Endothelial cell of umbilical vein (primary cell): ENCODE measurements at places on chromosomes 4 and X.

GRCh38 chrX:150406596-150406995 lies 43.5 kb downstream of the MAMLD1 start:
- no peak for DNase-seq

DNA sequence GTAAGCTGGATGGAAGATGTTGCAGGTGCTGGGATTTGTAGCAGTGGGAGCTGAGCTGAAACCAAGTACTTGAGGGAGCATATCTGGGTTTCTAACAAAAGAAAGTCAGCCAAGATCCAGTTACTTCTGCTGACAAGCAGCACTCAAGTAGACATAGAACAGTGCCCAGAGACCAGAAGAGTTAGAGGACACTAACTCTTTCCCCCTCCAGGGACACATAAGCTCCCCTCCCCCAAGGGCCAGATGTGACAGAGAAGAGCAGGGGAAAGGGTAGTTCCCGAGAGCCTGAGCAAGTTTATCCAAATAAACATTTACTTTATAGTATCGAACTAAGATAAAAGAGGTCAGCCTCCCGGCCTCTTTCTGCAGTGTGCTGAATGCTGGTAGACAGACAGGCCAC lies 12.2 kb downstream of the TRPC3 start:
- DNase-seq: no peak

DNA sequence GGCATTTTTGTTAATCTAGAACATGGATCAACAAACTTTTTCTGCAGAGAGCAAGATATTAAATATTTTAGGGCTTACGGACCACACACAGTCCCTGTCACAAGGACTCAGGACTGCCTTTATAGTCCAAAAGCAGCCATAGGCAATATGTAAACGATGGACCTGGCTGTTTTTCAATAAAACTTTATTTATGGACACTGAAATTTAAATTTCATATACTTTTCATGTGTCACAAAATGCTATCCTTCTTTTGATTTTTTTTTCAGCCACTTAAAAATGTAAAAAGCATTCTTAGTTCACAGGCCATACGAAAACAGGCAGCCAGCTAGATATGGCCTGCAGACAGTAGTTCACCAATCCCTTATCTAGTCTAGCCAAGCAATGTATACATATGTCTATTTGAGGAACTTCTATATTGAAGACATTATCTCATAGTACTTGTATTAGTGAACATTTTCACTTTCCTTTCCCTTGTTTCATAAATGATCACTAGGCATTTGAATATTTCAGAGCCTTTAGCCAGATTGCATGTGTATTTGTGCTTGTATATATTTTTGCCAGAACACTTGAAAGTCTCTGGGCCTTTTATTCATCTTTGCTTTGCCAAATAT lies 350.9 kb downstream of the RPA4 start:
- DNase-seq: no peak

- DNase-seq: no peak
Observed at GRCh38 chr4:40621592-40622512, 7.8 kb downstream of the RBM47 start.

DNA sequence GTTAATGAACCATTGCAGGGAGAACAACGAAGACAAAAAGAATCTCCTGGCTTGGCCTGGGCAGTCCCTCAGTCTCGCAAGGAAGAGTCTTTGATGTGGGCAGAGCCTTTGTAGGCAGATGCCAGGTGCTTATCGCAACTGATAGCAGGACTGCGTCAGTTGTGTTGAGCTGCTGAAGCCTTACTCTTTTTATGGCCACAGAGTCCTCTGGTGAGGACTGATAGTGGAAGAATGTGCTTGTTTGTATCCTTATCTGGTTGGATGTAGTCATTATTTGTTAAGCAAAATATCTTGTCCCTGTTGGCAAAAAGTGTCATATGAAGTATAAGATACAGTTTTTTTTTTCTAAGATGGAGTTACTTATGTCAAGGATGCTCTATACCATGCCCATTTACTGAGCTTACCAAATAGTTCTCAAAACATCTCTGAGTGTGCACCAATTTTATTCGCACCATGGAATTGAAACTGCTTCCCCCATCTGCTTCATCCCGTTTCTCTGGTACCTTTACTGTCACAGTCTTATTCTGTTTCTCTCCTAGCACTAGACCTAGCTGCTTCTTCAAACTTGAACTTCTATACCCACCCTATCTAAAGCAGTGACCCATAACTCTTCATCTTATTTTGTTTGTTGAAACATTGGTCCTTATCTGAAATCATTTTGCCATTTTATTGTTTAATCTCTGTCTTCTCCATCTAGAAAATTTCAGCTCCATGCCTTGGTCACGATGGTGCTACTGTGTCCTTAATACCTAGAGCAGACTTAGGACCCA lies 47.0 kb upstream of the SPRY1 start:
- DNase-seq: no peak

DNA sequence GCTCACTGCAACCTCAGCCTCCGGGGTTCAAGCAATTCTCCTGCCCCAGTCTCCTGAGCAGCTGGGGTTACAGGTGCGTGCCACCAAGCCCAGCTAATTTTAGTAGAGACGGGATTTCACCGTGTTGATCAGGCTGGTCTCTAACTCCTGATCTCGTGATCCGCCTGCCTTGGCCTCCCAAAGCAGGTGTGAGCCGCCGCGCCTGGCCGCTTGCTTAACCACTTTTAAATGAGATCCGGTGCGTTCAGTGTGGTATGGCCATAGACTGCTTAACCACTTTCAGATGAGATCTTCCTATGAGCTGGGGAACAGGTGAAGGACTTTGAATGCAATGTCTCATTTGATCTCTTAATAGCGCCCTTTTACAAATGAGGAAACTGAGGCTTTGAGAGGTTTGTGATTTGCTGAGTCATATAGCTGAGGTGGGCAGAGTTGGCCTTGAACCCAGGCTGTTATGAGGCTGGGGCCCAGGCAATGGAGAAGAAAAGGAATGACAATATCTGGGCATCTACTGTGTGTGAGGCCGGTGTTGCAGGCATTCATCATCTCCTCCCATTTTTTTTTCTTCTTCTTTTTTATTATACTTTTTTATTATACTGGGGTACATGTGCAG lies 41.9 kb upstream of the NSG1 start:
- no peak for DNase-seq

DNA sequence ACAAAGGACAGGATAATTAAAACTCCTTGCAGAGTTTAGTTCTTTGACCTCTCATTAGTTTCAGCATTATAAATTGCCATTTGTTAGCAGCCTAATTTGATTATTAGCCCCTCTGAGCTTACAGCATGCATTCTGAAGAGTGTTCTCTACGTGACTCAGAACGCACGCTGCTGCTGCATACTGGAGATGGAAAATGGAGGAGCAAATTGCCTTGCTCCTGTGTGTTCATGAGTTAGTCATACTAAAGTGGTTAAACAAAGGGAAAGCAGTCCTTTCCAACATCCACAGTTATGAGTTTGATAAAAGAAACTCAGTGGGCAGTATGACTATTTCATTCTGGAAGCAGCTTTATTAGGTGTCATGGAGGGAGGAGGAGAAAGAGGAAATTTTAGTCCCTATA lies 922.5 kb downstream of the RPA4 start:
- no peak for DNase-seq

DNA sequence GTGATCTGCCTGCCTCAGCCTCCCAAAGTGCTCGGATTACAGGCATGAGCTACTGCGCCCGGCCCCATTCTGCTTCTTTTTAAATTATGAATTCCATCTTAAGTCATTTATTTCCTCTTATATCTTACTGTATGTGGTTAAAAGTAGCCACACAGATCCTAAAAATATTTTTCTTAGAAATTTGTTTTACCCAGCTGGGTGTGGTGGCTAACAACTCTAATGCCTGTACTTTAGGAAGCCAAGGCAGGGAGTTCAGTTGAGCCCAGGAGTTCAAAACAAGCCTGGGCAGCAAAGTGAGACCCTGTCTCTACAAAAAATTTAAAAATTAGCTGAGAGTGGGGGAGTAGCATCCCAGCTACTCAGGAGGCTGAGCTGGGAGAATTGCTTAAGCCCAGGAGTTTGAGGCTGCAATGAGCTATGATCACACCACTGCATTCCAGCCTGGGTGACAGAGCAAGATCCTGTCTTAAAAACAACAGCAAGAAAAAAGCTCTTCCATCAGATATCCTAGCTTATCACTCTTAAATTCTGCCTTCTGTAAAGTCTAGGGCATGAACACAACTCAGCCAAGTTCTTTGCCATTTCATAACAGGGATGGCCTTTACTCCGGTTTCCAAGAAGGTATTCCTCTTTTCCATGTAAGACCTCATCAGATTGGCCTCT lies 15.1 kb upstream of the AFF1 start:
- DNase-seq: no peak

DNA sequence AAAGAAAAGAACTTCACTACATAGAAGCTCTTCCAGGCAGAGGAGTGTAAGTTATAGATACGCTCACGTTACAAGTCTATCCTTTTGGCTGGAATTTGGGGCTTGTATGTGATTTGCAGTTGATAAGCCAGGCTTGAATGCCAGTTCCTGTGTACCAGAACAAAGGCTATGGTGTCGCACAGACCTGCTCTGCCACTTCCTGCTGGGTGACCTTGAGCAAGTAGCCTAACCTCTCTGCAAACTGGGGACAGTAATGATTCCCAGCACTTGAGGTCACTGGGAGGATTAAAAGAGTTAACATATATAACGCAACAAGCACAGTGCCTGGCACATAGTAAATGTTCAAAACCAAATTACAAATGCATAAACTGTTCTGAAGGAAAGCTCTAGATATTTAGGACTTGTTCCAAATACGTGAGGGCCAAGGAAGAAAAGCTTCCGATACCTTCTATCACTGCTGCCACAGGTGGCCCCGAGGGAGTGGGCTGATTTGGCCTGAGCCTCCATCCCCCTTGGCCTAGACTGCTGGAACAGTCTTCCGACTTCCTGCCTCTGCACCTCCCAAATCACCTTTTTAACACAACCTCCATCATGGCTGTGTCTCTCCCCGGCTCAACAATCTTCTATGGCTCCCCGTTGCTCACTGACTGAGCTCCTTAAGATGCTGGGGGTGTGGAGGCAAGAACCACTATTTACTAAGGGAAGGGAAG lies 1.3 kb upstream of the SOWAHD start:
- DNase-seq: no peak

- DNase-seq: no peak
Observed at GRCh38 chr4:107468812-107469211, 251.2 kb downstream of the PAPSS1 start.

- DNase-seq: no peak
Observed at GRCh38 chr4:93878566-93878965, 50.0 kb downstream of the ATOH1 start.

GRCh38 chrX:19906293-19906692 lies 18.9 kb upstream of the SH3KBP1 start:
- DNase-seq: no peak

- DNase-seq: no peak
Observed at GRCh38 chr4:165208221-165208652, 876 bp downstream of the KLHL2 start.

DNA sequence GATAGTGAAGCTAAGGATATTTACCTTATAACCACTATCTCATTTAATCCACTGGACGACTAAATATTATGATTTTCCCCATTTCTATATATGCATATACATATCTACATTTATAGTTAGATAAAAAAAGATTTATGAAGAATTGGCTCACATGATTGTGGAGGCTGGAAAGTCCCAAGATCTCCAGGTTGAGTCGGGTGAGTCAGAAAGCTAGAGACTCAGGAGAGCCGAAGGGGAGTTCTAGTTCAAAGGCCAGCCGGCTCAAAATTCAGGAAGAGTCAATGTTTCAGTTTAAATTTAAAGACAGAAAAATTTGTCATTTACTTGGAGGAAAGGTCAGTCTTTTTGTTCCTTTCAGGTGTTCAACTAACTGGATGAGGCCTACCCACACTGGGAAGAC lies 158.2 kb upstream of the CPEB2 start:
- no peak for DNase-seq

- no peak for DNase-seq
Observed at GRCh38 chr4:152189451-152190179, 346.3 kb downstream of the FBXW7 start.

- no peak for DNase-seq
Observed at GRCh38 chr4:163967263-163967662, 472.8 kb downstream of the TMA16 start.

- DNase-seq: no peak
Observed at GRCh38 chr4:81666491-81666890, 194.8 kb upstream of the RASGEF1B start.

GRCh38 chrX:2705046-2705832 lies 14.1 kb downstream of the CD99 start:
- peak; percentile 65 for DNase-seq

- no peak for DNase-seq
Observed at GRCh38 chr4:76963131-76963750, 13.7 kb downstream of the SEPTIN11 start.

- DNase-seq: peak; percentile 57
Observed at GRCh38 chr4:155667222-155667567, 547 bp downstream of the GUCY1A1 start.

DNA sequence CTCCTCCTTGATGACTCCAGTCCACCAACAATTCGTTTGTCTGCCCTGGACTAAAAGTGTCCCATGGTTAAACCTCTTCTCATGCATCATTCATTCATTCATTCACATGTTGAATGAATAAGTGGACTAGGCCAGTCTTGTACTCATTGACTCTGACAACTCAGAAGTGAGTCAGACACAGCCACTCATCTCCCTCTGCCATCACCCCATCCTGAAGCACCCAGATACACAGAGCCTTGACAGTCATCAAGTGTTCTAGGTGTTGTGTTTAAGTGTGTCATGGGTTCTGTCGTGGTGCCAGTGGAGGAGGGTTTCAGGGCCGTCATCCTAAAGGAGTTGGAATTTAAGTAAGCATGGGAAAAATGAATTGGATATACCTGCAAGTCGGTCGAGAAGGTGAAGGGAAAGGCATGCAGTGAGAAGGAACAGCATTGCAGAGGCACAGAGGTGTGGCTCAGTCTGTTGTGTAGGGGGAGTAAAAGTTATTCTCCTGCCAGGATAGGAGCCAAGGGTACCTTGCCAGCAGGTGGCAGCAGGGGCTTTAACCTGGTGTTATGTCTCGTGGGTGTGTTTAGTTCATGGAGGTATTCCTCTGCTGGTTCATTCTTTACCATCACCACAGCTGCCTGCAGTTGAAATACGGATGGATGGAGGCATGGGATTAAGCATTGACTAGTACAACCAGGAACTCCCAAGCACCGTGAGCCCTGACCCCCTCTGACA lies 18.3 kb downstream of the MAGED2 start:
- no peak for DNase-seq

DNA sequence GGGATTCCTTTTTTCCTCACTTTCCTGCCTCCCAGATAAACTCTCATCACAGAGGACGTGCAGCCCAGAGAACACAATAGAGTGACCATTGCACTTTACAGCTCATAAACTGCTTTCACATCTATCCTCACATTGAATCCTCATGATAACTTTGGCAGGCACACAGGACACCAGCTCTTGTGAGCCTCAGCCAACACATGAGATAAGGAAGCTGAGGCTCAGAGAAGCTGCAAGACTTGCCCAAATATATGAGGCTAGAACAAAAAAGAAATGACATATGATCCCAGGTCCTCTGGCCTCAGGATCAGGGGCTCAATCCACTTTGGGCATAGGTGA lies 85.0 kb upstream of the CPEB2 start:
- DNase-seq: peak; percentile 56

- DNase-seq: no peak
Observed at GRCh38 chr4:94550352-94550751, 98.6 kb downstream of the PDLIM5 start.
